ENCODE measurements at places on chromosomes 6 and 20. TPM values are rescaled to one million over a fixed set of nuclear protein-coding genes. Genes with fewer than 3 reads are reported as not detected.

Gene SLC35D3
- polyA plus RNA-seq: not detected

Gene CNBD2
- polyA plus RNA-seq: 22.8 TPM

Gene LAMP5
- polyA plus RNA-seq: not detected

DNA sequence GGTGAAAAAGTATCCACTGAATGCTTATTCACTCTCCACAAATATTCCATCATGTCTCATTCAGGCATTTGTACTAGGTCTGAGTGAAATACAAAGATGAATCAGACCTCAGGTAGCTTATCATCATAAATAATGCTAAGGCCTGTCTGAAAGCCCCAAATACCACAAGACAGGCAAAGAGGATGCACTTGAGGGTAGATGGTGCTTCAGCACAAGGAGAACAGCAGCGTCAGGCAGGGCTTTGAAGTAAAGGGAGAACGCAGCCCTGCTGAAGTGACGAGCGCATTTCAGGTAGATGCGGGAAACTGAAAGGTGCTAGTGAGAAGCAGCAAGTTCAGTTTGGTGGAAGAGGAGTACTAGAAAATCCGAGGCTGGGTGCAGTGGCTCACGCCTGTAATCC is 38.7 kb downstream of the MAP3K5 start:
- DNase-seq: no peak

Gene MGME1
- polyA plus RNA-seq: 24.8 TPM

Gene ACTR5
- polyA plus RNA-seq: 21.2 TPM

Gene TRIM31
- 0.33 TPM for polyA plus RNA-seq

- DNase-seq: no peak
These were observed 669.5 kb downstream of the MAFB start for GRCh38 chr20:40019510-40019909.

Gene ERVFRD-1
- not detected for polyA plus RNA-seq

- peak; percentile 31 for DNase-seq
These were observed 154.1 kb upstream of the MMS22L start for GRCh38 chr6:97437087-97437486.

Gene CEP85L
- 0.44 TPM for polyA plus RNA-seq

GRCh38 chr20:45293041-45294002 is 13.3 kb upstream of the RBPJL start:
- peak; percentile 50 for DNase-seq

Gene ESR1
- polyA plus RNA-seq: not detected

Gene ALDH5A1
- 12.8 TPM for polyA plus RNA-seq

DNA sequence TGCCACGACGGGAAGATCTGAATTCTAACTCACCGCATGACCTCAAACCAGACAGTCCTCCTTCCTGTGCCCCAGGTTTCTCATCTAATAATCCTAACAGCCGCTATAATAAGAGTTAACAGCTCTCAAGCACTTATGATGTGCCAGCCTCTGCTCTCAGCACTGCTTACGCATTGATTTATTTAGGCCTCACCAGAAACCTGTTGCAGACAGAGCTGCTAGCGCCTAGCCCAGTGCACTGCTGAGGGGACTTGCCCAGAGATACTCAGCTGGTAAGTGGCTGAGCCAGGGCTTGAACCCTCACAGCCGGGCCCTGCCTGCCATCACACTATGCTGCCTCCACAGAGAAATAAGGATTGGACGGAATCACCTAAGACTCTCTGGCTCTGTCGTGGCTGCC is 37.7 kb downstream of the GRM4 start:
- no peak for DNase-seq

Gene KHDC1L
- not detected for polyA plus RNA-seq

GRCh38 chr20:33909331-33909921 is 84.3 kb upstream of the RALY start:
- DNase-seq: peak; percentile 99

Gene SNAI1
- 1.3 TPM for polyA plus RNA-seq

Gene DLGAP4
- polyA plus RNA-seq: 26.7 TPM

Gene SPTLC3
- polyA plus RNA-seq: 20.5 TPM

DNA sequence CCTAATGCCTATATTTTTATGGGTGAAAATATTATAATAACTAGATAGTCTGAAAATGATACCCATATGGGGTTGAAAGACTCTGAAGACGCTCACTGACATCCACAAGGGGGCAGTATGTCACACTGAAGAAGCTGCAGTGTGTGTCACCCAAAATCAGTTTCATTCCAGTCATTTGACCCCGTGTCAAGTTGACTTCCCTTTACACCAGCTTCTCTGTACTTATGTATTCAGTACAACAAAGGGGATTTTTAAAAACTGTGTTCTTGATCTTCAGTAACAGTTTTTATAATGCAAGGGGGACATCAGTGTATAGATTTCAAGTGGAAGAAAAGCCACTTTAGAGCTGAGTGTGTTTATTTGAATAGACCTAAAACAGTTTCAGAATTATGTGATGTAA is 19.3 kb downstream of the FAXC start:
- peak; percentile 52 for DNase-seq

- peak; percentile 66 for DNase-seq
These were observed 201.6 kb downstream of the ISM1 start for GRCh38 chr20:13422637-13423036.

DNA sequence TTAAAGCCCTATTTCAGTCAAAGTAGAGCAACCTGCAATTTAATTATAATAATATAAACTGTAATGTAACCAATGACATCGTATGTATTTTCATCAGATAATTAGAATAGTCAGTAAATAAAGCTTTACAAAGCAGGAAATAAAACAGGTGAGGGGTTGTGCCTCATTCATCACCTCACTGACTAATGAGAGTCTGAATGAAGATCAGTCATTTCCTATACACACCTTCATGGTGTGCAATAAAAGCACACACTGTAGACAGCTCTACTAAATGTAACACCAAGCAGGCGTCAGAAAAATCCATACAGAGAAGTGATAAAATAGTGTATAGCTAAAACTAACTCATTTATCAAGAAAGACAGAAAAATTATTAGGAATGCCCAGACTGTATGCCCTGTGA is 105.9 kb downstream of the MAN1A1 start:
- DNase-seq: no peak

Gene THBS2
- polyA plus RNA-seq: 0.12 TPM

- DNase-seq: no peak
These were observed 89.8 kb upstream of the PHACTR3 start for GRCh38 chr20:59514554-59514953.

Gene C20orf144
- 0.16 TPM for polyA plus RNA-seq

Gene BPIFA1
- not detected for polyA plus RNA-seq

Gene CAP2
- 35.7 TPM for polyA plus RNA-seq

Gene NFATC2
- 1.9 TPM for polyA plus RNA-seq

Gene ZBTB24
- polyA plus RNA-seq: 1.5 TPM

DNA sequence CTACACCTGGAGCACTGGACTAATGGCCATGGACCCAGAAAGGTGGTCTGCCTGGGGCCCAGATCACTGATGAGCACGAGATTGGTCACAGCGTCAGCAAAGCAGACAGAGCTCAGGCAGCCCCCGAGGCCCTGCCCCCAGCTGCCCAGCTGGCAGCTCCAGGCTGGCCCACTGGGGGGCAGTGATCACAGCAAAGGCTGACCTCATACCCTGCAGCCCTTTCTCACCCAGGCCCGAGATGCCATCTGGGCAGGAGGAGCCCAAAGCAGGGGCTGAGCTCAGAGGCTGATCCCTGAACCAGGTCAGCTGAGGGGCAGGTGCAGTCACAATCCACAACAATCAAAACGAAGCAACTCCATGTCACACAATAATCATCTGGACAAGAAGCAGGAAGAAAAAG is 4.1 kb downstream of the MAP1LC3A start:
- DNase-seq: peak; percentile 31

GRCh38 chr6:149755300-149756260 is 6.0 kb downstream of the PCMT1 start:
- no peak for DNase-seq
